ENCODE measurements at places on chromosomes 12 and 14.

DNA sequence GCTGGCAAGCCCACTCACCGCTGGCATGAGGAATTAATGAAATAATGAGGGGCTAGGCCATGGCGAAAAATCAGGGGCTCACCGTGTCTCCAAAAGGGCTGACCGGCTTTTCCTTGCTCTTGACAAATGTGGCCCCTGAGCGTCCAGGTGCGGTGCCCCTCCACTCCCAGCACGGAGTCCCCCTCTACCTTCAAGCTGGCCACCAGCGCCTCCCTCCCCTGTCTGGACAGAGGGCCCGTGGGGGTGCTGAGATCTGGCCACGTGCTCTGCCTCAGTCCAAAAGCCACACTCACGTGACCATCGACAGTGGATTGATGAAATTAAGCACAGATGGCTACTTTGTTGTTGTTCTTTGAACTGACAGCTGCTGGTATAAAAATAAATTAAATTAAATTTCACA, 78.8 kb upstream of the BCL11B start:
- DNase-seq, result no peak

- DNase-seq, result no peak
Measured at GRCh38 chr12:72957454-72957853, 685.3 kb downstream of the TRHDE start.

GRCh38 chr12:97567619-97568110, 105.1 kb downstream of the RMST start:
- DNase-seq, result no peak

DNA sequence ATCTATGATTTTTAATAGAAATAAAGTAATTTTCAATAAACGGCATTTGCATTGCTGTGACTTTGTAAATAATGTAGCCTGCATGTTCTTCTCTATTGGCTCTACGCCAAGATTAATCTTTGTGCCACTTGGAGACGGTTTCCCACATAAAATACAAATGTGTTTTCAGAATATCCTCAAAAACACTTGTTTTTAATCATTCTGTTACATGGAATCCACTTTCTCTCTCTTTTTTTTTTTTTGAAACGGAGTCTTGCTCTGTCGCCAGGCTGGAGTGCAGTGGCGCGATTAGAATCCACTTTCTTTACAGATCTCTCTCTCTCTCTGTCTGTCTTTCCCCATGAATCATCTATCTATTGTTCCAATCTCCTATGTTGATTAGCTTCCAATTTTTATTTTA, 22.8 kb upstream of the SSPN start:
- no peak for DNase-seq

DNA sequence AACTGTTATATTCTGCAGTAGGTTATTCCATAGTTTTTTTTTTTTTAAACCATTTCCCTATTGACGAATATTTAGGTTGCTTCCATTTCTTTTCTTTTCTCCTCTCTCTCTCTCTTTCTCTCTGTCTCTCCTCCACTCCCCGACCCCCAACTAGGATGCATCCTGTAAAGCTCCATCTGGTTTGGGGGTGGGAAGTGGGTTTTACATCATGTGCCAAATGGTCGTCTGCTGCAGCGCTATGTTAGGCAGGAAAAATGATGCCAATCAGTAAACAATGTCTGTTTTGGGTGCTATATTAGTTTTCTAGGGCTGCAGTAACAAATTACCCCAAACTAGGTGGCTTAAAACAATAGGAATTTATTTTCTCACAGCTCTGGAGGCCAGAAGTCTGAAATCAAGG, 465.0 kb downstream of the AACS start:
- DNase-seq, result no peak

- DNase-seq, result no peak
Measured at GRCh38 chr12:104769144-104769561, 188.9 kb downstream of the SLC41A2 start.

- DNase-seq, result no peak
Measured at GRCh38 chr12:115044073-115044472, 360.1 kb upstream of the TBX3 start.

Measured in stimulated activated CD8-positive, alpha-beta memory T cell treated with anti-CD3 and anti-CD28 coated beads, Interleukin-7, amount 100 ng/mL, for 1 hour (primary cell).